Stimulated activated naive CD8-positive, alpha-beta T cell treated with anti-CD3 and anti-CD28 coated beads, Interleukin-15, Interleukin-2, amounts not matched to agents 100 U/mL and 50 U/mL, for 24 hours (primary cell): ENCODE measurements at places on chromosomes 1 and 21.

DNA sequence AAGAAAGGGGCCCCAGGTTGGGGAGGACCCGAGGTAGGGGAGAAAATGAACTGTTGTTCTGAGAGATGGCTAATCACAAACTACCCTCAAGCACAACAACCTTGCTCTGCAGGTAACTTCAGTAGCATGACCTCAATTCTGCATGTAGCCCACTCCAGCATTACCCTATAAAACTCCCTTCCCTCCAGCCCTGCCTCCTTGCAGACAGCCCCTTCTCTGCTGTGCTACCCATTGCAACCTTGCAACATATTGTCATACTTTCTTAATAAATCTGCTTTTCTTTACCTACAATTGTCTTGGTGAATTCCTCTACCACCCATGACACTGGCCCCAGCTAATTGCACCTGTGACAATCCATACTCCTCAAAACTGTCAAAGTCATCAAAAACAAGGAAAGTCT is 428.9 kb downstream of the MATN1 start:
- DNase-seq = no peak

- DNase-seq = no peak
These were observed 6.1 kb upstream of the RABGAP1L start for GRCh38 chr1:174153085-174153824.

GRCh38 chr1:19080721-19081120 is 124.2 kb upstream of the IFFO2 start:
- DNase-seq = no peak

- DNase-seq = no peak
These were observed 59.9 kb downstream of the UBE2U start for GRCh38 chr1:64263335-64263734.

GRCh38 chr1:10865518-10866320 is 69.3 kb upstream of the CASZ1 start:
- no peak for DNase-seq

GRCh38 chr1:37605061-37605650 is 9.4 kb upstream of the GNL2 start:
- no peak for DNase-seq

DNA sequence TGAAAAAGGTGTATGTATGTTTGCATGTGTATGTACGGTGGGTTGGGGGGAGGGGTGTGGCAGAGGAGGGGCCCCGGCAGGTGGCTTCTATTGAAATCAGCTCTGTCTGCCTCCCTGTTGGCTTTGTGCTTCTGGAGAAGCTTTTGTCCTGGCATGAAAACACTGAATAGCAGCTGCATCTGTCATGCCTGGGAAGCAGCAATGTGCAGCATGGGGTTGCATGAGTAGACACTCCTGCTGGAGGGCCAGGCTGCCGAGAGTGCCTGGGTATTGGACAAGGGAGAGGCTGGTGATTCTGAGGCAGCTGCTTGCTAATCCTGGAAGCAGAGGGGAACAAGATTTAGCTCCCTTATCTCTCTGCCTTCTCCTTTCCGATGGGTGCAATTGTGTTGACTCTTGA is 20.5 kb downstream of the MAPKAPK2 start:
- DNase-seq = no peak

GRCh38 chr1:221979444-221980032 is 237.6 kb upstream of the DUSP10 start:
- no peak for DNase-seq

GRCh38 chr1:172980456-172980855 is 70.3 kb downstream of the TNFSF18 start:
- no peak for DNase-seq

DNA sequence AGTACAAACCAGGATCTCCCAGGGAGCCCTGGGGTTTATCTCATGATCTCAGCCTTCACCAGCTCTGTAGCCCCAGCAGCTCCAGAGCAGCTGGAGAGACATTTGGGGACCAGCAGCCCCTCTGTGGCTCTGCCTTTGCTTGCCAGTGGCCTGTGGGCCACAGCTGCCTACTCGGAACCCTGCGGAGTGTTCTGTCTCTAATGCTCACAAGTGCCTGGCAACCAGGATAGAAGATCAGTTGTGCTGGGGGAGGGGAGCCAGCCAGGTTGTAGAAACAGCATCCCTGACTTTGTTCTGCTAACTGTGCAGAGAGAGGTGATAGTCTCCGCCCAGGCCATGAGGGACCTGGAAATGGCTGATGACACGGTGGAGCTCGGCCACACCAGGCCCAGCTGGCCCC is 50.9 kb upstream of the KCNJ15 start:
- no peak for DNase-seq

DNA sequence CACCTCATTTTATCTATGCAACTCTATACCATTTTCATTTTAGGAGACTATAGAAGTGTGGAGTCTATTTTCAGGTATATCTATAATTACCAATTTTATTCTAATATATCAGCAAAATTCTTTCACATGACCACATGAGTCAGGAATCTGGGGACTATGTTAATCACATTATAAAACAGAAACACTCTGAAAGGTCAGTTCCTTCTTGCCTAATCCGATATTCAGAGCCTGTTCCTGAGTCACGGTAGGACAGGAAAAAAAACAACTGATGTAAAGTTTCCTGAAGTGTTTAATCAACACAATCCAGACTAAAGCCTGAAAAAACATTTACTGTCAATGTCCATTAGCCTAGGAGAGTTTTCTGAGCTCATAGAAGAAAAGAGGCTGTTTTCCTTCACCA is 1902.3 kb downstream of the NCAM2 start:
- DNase-seq = no peak

DNA sequence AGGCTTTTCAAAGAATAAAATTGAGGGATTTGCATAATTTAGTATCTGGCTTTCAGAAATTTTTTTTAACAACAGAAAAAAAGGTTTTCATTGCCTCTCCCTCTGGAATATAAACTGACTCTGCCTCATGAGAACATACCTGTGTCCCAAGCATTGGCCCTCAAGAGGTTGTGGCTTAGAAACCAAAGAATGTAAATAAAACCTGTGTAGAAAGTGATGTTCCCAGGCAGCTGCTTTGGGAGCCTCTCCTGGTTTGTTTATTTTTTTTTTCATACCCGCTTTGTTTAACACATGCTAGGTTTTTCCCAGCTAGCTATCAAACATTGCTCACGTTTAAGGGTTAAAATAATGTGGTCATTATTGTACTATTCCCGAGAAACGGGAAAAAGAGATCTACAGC is 40.5 kb upstream of the IFNAR2 start:
- no peak for DNase-seq

- no peak for DNase-seq
These were observed 250.1 kb downstream of the HMCN1 start for GRCh38 chr1:185984113-185984836.

DNA sequence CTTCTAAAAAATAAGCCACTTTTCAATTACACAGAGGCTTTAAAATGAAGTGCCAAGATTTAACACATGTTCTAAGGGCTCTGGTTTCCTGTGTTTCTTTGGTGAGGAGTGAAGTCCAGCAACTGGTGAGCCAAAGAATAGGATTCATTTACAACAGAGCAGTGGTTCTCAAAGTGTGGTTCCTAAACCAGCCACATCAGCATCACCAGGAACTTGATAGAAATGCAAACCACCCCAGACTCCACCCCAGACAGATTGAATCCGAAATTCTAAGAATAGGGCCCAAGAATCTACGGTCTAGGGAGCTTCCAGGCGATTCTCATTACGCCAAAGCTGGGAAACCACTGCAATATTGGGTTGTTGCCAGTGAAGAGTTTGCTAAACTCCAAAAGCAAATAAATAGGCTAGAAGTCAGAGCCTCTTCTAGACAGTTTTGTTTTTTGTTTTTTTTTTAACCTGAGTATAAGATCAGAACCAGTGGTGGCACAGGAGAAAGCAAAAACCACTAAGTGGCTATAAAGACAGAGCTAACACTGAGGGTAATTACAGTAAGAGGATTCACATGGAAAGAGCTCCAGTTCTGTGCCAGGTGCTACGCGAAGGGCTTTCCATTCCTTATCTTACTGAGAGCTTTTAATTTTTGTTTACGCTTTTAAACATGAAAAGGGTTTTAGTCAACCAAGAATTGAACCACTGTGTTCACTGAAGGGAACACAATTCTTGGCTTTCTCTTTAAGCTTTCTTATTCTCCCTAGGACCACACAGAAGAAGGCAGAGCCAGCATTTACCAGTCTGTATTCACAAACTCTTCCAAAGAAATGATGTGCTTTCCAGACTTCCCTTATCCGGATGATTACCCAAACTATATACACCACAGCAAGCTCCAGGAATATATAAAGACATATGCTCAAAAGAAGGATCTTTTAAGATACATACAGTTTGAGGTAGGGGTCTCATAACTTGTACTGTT is 42.4 kb upstream of the FMO2 start:
- DNase-seq = no peak

DNA sequence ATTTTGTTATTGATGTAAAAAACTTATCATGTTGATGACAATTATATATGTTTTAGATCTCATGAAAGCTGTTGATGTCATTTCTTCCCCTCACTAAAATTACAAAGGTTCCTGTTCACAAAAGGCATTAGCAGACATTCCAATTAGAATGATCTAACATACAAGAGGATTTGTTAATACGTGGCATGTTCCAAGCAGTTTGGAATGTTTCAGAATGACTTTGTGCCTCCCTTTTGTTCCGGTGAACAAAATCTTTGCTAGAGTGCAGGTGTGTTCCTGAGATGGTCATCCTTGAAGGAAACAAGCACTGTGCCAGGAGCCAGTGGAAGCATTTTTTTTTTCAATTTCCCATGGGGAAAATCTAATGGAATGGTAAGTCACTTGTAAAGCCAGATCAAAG is 108.0 kb upstream of the KCTD3 start:
- no peak for DNase-seq

DNA sequence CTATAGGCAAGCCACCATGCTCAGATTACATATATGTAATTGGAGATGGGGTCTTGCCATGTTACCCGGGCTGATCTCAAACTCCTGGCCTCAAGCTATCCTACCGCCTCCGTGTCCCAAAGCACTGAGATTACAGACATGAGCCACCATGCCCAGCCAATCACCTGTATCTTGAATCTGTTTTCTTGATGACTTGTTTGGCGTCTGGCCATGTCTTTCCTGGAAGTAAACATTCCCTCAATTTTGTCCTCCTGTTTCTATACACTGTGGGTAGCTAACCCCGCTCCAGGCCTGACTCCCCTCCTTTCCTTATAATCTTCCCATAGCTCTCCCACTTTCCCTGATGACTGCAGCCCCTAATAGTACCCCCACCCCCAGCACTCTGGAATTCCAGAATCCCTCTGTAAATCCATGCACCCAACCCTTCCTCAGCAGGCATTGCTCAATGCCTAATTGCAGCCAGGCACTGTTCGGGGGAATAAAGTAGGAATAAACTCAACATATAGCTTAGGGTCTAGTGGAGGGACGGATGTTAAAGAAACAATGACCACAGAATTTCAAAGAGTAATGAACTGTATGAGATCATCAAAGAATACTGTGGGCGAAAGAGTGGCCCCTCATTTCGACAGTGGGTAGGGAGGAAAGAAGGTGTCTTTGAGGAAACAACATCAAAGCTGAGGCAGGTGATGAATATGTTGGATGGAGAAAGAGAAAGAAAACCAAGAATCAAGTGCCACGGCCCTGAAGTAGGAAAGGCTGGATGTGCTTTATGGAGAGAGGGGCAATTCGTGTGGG is 161.5 kb downstream of the ADSS2 start:
- DNase-seq = no peak

- DNase-seq = no peak
These were observed 32.5 kb upstream of the RGS4 start for GRCh38 chr1:163036671-163037070.

- no peak for DNase-seq
These were observed 24.0 kb downstream of the TMEM53 start for GRCh38 chr1:44650159-44650831.

- DNase-seq = no peak
These were observed 28.2 kb upstream of the ANKRD13C start for GRCh38 chr1:70382682-70383081.

- no peak for DNase-seq
These were observed 18.8 kb downstream of the NRDC start for GRCh38 chr1:51859735-51860134.

DNA sequence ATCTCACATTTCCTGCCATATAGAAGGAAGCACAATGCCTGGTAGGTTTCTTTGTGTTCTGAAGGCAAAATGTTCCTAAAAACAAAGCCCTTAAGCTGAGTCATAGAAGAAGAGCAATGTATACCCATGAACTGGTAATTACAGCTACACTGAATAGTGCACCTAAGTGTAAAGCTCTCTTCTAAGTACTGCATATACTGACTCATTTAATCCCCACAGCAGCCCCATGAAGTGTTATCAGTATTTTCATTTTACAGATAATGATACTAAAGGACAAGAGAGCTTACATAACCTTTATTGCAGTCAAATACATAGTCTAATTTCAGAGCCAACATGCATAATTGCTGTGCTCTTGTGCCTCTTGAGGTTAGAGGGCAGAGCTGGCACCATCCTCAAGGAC is 239.9 kb downstream of the DPYD start:
- no peak for DNase-seq

GRCh38 chr1:16281765-16282164 is 44.8 kb upstream of the CPLANE2 start:
- DNase-seq = no peak

DNA sequence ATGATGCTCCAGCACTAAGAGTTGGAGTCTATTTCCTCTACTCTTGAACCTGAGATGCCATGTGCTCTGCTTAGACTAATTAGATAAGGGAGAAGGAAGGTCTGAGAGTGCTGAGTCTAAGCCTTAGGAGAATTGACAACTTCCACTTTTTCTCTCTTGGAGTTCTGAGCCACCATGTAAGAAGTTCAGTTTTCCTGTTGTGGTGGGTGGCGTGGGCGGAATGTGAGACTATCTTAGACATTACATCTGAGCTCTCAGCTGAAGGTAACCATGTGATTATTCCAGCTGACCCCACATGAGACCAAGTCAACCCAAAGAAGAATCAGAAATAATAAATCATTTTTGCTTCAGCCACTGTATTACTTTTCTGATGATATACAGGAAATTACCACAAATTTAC is 404.5 kb upstream of the LRRC7 start:
- DNase-seq = no peak

- no peak for DNase-seq
These were observed 50.9 kb upstream of the ETV3 start for GRCh38 chr1:157189096-157189495.

GRCh38 chr1:58551186-58552140 is 4.9 kb upstream of the OMA1 start:
- DNase-seq = no peak

- DNase-seq = no peak
These were observed 35.8 kb downstream of the IER5 start for GRCh38 chr1:181124291-181124751.

DNA sequence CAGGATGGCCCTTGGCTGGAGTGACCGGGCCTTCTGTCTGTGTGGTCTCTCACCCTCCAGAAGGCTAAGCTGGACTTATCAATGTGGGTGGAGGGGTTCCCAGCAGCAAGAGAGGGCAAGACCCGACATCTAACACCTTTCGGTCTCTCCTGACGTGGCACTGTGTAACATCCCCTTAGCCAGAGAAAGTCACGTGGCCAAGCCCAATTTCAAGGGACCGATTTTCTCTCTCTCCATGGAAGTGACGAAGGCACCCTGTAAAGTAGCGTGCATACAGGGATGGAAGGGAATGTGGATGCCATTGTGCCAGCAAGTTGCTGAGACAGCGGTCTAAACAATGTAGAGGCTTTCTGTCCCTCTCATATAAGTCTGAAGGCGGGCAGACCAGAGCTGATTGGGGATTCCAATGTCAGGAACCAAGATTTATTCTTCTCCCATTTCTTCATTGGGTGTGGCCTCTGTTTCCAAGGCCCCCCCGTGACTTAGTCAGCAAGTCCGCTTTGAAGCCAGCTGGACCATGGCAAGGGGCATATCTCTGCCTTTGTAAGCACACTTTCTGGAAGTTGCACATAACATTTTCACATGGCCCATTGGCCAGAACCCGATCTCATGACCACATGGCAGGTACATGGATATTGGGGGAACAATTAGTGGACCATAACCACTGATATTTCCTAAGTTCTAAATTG is 12.5 kb downstream of the MX1 start:
- DNase-seq = no peak

GRCh38 chr1:51240084-51240483 is 4.0 kb downstream of the RNF11 start:
- no peak for DNase-seq
